ENCODE measurements at places on chromosomes 6 and 20.
A peak's percentile ranks its signal among the peaks of the same experiment; 100 is the strongest.

DNA sequence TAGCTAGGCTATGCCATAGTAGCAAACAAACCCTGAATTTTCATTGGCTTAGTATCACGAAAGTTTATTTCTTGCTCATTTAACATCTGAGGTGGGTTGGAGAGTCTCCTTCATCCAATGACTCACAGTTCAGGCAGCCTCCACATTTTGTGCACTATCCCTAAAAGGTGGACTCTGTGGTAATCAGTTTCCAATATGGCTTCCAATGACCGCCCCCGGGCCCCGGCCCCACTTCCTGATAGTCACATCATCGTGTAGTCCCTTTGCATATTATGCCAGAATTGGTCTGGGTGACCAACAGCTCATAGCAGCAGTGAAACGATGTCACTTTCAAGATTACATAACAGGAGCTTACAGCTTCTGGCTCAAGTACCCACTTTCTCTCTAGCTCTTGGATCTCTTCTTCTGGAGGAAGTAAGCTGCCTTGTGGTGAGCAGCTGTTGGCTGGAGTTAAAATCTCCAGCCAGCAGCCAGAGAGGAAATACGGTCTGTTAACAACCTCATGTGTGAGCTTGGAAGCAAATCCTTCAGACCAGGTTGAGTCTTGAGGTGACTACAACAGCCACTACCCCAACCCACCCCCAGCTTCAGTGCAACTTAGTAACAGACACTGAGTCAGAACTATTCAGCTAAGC, 7.8 kb downstream of the HCRTR2 start:
- DNase-seq, result no peak

- no peak for DNase-seq
Measured at GRCh38 chr20:10476319-10476724, 41.2 kb downstream of the SLX4IP start.

DNA sequence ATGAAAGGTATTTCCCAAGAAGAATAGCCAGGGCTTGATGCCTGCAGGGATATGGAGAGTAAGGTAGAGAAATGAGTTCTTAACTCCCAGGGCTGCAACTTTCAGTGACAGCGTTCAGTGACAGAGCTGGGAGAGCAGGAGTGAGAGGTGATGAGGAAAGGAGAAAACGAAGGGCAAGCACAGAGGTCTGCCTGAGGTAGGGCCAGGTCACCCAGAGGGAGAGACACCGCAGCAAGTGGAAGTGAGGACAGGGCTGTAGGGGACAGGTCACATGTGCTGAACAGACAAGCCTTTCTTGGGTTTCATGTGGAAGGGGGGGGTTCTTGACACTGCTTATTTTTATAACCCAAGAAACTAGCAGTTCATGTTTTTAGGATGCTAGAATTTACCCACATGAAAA, 72.5 kb downstream of the PREP start:
- no peak for DNase-seq

- DNase-seq, result no peak
Measured at GRCh38 chr6:62707156-62707555, 421.1 kb upstream of the KHDRBS2 start.

DNA sequence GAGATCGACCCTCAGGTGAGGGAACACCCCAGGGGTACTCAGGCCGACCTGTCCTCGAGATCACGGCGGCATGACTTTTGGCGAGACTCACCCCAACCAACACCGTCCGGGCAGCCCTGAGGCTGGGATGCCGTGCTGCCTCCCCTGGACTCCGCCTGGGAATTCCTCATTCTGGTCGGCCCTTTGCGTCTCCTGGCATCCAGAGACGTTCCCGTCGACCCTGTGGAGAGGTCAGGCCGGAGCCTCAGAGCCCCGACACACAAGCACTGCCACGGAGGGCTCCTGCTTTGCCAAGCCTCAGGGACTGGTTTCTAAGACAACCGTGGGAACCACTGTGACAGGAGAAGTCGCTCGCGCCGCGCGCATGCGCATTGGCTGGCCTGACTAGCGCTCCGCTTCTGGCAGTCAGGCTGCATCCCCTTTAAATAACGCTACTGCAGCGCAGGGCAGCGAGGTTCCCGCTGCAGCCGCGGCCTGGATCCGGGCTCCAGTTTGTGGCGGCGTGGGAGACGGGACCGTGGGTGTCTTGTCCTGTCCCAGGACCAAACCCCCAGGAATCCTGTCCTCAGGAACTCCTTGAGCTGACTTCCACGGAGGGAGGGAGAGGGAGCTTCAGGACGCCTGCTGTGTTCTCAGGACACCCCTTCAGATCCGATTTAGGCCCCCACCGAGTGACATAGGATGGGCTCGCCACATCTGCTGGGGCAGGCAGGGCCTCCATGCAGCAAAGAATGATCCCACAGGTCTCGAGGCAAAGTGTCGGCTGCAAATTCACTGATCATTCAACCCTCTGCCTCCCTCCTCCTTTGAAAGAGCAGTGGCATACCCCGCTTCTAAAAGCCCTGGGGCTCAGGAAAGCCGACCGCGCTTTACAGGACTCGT, 163.2 kb upstream of the ZNF337 start:
- DNase-seq, result peak; percentile 66

DNA sequence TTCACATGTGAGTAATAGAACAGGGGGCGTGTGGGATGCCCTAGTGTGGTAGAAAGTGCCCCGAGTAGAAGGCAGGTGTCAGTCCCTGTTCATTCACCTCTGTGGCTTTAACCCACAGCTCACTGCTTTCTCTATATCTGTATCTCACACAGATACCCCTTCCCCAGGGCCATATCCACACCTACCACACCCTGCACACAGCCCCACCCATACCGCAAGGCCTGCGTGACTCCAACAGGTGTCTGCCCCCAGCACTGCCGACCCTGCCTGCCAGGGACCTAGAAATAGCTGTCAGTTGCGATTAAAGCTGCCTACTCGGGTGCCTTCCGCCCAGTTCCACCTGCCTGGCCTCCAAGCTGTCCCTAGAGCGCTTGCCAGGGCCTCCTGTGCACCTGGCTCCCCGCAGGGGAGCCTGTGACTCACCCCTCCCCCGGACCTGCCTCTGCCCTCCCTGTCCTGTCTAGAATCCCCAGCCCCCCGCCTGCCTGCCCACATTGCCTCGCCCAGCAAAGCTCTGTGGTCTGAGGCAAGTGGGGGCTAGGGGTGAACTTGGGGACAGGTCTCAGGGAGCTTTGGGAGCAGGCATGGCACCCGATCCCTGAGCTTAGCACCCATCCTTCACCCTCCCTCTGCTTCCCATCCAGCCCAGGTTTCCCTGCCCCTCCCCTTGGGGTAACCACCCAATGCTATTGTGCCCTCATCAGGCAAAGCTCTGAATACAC, 38.3 kb upstream of the ID1 start:
- no peak for DNase-seq

GRCh38 chr6:2733324-2733723, 17.4 kb downstream of the MYLK4 start:
- DNase-seq, result peak; percentile 32

DNA sequence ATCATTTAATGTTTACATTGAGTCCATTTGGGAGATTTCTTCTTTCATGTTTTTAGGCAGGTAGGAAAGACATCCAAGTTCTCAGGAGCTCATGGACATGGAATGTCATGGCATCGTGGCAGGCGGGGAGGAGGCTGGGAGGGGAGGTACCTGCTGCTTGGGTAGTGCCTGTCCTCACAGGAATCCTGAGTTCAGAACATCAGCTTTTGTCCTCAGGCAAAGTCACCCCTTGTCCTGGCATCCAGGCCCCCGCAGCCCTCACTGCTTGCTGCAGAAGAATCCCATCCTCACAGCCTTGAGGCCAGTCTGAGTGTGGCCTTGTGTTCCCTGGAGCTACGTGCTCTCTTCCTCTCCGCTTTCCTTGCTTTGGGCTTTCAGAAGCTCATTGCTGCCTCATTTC, 157.4 kb downstream of the CFAP61 start:
- no peak for DNase-seq

GRCh38 chr20:48970681-48971365, 49.3 kb downstream of the ARFGEF2 start:
- no peak for DNase-seq

- no peak for DNase-seq
Measured at GRCh38 chr6:19180348-19181072, 656.7 kb upstream of the ID4 start.

DNA sequence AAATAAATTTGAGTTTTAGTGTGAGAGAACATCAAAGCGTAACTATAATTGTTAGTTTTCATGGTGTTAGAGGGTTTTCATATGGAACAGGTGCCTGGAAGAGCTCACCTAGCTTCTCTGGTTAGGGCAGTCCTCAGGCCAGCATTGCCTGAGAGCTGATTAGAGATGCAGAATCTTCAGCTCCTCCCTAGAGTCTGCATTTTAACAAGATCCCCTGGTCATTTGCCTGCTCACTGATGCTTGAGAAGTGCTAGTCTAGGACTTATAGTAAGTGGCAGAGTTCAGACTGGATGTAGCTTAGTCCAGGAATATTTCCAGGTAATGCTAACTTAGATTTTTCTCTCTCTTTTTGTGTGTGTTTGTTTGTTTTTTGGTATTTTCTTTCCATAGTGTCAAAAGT, 21.7 kb upstream of the SMIM26 start:
- no peak for DNase-seq

DNA sequence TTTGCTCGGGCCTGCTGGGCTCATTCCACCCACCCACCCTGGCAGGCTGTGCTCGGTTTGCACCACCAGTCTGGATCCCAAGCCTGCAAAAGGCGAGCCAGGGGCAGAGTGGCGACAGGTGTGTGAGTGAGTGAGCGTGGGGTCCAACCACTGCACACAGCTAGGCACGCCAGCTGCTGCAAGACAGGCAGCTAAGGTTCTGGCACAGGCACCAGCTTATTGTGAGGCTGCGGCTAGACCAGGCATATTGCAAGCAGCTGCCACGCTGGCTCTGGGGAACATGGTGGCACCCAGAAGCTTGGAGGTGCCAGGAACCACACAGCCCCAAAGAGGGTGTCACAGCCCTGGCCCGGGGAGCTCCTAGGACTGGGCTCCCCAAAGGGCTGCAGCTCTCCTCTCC, 205.1 kb downstream of the ANKRD60 start:
- DNase-seq, result no peak

GRCh38 chr20:37341632-37342031, 4.3 kb upstream of the SRC start:
- DNase-seq, result no peak

- no peak for DNase-seq
Measured at GRCh38 chr6:124792386-124792785, 169.9 kb upstream of the RNF217 start.

DNA sequence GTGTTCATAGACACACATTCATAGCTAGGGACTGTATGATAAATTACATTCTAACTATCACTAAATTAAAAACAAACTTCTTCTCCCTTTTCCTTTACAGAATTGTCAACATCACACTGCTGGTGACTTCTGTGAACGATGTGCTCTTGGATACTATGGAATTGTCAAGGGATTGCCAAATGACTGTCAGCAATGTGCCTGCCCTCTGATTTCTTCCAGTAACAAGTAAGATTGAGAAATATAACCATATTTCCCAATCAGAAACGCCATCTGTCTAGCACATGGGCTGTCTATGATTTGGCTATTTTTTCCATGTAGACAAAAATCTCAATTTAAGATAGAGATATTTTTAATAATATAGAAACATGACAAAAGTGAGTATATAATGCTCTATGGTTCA, 367.7 kb downstream of the ARHGAP18 start:
- no peak for DNase-seq

GRCh38 chr20:36804425-36804824, 30.9 kb upstream of the DSN1 start:
- no peak for DNase-seq

- peak; percentile 70 for DNase-seq
Measured at GRCh38 chr6:138107078-138107751, at the start of gene PERP. TSS of gene PERP (minus strand) at chr6:138107419. CDS start at chr6:138107340, 79 bp downstream.

DNA sequence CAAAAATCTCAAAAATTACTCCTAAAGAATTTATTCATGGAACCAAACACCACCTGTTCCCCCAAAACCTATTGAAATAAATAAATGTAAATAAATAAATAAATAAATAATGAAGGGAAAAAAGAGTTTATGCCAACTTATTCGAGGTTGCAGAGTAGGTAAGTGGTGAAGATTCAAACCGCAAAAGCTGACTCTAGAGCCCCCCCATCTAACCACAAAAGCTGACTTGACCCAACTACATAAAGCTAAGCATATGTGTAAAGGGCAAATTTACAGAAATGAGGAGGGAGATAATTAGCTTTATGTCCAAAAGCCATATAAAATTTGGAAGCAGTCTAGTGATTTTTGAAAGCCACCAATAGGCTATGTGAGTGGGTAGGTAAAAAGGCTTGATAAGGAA, 486.9 kb downstream of the PKHD1 start:
- no peak for DNase-seq

DNA sequence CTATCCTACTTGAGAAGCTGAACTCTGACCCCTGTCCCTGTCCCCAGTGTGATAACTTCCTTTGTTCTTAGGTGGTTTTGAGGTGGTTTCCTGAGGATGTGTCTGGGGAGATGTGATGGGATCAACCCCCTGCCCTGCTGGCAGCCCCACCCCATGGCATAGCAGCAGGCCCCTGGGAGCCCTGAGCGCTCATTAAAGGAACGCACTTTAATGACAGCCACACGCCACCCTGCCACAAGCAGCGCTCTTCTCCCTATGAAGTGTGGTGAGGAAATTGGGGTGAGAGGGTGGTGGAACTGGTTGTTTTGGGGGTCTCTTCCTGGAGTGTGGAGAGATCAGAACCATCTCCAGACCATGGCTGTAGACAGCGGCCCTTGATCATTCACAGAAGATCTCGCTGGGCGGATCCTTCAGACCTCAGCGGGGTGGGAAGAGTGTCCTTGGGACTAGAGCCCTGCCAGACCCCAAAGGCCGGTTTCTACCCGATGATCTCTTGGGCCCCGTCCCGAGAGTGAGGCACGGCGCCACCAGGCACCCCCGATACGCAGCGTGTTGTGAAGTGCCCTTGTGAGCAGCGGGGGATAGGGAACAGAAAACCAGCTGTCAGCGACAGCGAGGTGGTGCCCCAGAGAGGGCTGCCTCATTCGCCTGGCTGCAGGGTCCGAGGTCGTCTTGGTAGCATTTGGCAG, 45.4 kb downstream of the SYNJ2 start:
- DNase-seq, result no peak

DNA sequence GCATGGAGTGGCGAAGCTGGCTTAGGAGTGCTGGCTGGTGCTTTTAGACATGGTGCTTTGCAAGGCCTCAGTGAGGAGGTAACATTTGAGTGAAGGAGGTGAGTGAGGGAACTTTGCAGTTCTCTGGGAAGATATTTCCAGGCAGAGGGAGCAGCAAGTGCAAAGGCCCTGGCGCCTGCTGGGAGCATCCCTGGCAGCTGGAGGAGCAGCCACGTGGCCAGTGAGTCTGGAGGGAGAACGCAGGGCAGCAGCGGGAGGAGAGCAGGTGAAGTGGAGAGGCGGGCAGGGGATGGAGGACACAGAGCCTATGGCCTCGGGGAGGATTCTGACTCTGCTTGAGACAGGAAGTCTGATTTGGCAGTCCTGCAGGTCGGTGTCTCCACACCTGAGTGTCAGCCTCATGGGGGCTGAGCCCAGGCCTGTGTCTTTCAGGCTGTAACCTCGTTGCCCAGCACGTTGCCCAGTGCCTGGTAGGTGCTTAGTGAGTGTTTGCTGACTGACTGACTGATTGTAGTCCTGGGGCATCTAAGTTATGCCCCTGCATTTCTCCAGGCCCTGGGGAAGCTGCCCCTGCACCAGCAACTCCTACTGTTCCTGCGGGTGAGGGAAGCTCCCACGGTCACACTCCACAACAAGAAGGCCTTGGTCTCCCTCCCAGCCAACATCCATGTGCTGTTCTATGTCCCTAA, 11.0 kb upstream of the BPIFB4 start:
- no peak for DNase-seq

Measured in stimulated activated CD4-positive, alpha-beta T cell treated with anti-CD3 and anti-CD28 coated beads, Interleukin-12 subunit alpha, Interleukin-12 subunit beta, amount 100 ng/mL, for 48 hours (primary cell).